Testis (tissue), 5 donors: ENCODE measurements at places on chromosomes 5 and 9.

DNA sequence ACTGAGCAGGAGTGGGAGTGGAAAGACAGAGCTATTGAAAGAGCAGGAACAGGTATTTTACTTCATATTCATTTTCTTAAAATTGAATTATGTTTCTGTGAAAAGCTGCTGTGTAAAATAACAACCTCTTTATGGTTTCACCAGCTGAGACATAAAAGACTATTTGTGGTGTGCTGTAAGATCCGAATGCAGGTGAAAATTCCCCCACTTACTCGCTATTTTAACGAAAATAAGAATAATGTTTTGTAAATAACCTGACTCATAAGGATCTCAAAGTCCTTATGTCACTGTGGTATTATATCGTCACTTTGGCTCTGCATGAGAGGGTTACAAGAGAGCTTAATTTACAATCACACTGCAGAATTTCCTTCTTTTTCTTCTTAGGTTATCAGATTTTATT is 65.3 kb upstream of the NFIB start:
- DNase-seq: no peak

GRCh38 chr9:36218411-36218901 is 27.7 kb downstream of the CLTA start:
- DNase-seq: no peak

DNA sequence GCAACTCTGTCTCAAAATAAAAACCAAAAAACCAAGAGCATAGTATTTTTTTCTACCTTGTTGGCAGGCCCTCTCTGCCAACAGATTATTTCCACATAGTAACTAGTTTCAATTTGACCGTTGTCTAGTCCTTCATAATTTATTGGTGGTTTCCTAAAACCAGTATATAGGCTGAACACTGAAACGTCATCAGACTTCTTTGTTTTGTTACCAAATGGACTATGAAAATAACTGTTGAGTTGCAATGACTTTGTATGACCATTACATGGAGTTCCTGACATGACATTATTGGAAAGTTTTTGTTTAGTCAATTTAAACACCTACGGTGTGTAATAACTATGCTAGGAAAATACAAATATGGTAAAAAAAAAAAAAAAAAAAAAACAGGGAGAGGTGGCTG is 1.7 kb downstream of the AGGF1 start:
- DNase-seq: no peak

- DNase-seq: peak; percentile 33
Measured at GRCh38 chr9:126664900-126665643, 51.3 kb downstream of the LMX1B start.

DNA sequence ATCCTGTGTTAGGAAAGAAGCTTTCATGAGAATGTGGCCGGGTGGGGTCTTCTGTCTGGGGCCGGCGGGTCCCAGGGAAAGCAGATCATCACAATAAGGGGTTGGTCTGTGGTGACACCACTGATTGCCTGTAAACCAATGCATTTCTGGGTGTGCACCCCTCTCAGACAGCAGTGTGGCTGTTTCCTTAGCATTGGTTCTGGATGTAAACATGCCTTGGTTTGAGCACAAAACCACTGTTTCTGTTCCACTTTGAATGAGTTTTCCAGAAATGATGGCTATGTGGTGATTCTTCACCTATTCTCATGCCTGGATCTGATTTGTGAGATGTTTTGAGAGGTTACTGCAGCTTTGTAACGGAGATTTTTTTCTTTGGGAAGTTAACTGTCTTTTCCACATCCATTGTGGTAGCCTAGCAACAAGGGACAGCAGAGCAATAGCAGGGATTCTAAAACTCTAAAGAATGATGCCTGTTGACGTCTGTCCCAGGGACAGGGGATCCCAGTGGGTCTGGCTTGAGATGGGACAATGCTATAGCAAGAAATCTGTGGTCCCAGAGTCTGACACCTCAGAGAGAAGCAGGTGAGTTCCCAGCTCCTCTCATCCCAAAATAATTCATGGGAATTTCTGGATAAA is at the start of gene CCDC192:
CCDC192 (plus strand) TSS at position 466 of the 636 bp plus-strand sequence; CDS start at position 521, 55 bp downstream.
- no peak for DNase-seq

- no peak for DNase-seq
Measured at GRCh38 chr9:77176106-77176505, 1.2 kb upstream of the VPS13A start.

- no peak for DNase-seq
Measured at GRCh38 chr5:113578091-113578490, 64.6 kb downstream of the YTHDC2 start.

GRCh38 chr9:82275258-82275927 is 286.8 kb downstream of the SPATA31D1 start:
- no peak for DNase-seq

DNA sequence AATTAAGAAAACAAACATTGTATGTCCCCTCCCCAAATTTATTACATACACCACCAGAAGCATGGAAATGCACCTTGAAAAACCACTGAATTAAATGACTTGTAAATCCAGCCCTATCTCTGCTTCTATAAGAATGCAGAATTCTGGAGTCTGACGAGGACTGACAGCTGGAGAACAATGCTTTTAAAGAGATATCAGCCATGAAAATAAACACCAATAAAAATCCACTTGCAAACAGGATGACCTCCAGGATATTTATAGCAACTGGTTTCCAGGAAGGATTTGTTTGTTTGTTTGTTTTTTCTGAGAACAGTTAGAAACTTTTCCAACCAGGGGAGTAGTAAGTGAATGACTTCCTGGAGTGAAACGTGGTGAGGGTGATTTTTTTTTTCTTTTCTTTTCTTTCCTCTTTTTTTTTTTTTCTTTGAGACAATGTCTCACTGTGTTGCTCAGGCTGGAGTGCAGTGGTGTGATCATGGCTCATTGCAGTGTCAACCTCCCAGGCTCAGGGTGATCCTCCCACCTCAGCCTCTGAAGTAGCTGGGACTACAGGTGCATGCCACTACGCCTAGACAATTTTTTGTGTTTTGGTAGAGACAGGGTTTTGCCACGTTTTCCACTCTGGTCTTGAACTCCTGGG is 38.7 kb upstream of the SLC36A1 start:
- DNase-seq: no peak

DNA sequence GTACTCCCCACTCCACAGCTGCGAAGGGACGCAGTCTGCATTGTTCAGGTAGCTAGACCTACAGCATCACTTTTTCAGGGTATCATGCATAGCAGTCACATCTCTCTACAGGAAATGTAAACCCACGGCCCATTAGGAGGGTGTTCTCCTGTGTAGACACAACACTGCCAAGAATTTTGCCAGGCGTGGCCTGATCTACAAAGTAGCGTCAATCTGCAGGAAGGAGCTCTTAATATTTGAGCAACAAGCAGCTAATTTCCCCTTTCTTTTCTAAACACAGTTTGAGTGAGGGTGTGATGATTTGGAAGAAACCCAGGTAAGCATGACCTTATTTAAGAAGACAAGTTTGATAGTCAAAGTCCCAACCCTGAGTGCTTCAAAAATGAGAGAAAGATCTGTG is 419.0 kb downstream of the GADD45G start:
- DNase-seq: no peak

DNA sequence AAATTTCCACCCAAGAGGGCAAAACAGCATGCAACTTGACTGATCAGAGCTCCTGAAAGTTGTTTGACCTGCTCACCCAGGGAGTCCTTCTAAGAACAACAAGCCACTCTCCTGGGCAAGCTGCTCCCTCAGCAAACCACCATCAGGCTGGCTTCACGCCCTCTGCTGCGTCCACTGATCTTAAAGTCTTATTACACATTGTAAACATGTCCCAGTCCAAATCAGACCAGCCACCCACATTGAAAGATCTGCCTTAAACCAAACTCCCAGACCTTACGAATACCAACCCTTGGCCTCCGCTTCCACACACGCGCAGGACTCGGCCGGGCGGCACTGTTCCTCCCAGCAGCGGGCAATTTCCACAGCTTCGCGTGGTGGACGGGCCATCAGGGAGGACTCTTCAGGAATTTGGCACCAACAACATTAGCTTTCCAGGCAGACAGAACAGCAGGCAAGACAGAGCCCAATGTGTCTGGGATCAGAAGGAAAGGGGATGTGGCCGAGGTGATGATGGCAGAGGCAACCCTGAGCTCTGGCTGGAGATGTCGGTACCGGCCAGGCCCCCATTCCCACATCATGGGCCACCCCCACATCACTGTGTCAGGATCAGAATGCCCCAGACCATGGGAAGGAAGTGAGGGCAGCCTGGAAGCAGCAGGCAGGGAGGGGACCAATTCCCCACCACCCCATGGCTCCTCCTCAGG is 56.8 kb downstream of the SEMA4D start:
- peak; percentile 34 for DNase-seq

GRCh38 chr5:172846249-172846648 is 12.2 kb downstream of the ERGIC1 start:
- DNase-seq: no peak

DNA sequence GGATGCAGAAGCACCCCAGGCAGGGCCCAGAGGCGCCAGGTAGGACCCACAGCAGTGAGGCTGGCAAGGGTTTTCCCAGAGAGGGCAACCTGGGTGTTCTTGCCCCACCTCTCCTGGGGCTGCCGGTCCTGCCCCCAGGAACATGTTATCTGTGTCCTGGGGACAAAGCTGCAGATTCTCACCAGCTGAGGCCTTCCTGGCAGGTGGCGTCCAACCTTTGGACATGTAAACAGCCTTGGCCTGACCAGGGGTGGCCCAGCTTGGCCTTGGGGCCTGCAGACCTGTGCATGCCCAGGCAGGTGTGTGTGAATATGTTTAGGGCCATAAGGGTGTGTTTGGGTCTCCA is 101.8 kb upstream of the LARP1 start:
- DNase-seq: no peak

DNA sequence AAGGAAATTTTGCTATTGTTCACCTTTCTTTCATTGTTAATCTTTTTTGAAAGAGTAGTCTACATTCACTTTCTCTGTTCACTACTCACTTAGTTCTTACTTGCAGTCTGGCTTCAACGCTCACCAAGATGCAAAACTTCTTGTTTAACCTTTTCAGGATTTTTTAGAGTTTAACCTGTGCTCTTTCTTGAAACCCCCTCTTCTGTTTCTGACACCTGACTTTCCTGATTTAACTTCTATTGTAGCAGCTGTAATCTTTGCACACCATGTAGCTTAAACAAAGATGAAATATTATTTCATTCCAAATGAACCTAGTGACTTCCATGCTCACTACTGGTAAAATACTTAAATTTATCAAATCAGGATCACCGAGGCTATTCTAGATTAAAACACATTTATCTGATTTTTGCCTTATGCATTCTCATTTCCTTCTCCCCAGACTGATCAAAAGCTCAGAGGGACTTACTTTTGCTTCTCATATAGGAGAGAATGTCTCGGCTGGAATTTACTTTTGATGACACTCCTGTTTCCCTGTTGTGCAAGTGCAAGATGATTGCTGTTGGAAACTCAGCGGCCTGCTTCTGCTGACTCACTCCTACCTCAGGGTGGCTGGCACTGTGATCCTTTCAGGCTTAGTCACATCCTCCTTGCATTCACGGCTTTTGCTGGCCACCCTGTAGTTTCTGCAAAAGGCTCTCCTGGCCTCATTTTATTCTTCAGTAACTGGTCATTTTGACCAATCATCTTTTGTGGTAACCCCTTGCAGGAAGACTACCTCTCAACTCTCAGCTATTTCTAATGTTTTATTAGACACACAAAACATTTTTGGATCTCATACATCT is 109.3 kb upstream of the IFNE start:
- DNase-seq: no peak

GRCh38 chr5:110865400-110866094 is 126.7 kb downstream of the SLC25A46 start:
- DNase-seq: peak; percentile 68

DNA sequence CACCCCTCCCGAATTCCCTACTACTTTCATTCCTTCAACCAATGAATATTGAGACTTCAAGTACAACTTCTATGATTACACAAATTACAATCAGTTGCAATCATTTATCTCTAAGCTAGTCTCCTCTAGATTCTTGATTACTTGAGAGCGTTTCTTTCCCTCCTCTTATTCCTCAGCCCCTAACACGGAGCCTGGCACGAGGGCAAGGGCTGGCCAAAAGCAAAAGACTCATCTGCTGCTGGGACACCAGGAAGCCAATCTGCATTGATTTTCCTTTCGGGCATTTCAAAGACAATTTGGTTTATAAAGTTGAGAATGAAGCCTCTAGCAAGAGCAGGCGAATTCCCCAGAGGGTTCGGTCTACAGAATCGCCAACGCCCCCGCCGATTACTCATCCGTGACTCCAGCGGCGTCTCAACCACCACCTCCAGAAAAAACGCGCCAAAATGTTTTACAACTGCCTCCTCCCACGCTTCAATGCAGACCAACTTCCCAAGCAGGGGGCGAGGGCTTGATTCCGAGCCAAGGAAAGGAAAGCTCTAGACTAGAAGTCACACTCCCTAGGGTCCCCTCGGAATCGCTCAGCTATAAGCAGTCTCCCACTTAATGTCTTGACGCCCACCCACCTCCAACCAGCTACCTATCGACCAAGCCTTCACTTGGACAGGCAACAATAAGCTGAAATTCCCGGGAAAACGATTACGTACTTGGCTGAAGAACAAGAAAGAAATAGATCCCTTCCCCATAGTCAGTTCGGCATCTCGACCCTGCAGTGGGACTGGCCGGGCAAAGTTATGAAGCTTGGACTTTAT is 1.5 kb downstream of the PCSK1 start:
- DNase-seq: no peak

- DNase-seq: no peak
Measured at GRCh38 chr9:135213566-135213965, 126.1 kb downstream of the OLFM1 start.

DNA sequence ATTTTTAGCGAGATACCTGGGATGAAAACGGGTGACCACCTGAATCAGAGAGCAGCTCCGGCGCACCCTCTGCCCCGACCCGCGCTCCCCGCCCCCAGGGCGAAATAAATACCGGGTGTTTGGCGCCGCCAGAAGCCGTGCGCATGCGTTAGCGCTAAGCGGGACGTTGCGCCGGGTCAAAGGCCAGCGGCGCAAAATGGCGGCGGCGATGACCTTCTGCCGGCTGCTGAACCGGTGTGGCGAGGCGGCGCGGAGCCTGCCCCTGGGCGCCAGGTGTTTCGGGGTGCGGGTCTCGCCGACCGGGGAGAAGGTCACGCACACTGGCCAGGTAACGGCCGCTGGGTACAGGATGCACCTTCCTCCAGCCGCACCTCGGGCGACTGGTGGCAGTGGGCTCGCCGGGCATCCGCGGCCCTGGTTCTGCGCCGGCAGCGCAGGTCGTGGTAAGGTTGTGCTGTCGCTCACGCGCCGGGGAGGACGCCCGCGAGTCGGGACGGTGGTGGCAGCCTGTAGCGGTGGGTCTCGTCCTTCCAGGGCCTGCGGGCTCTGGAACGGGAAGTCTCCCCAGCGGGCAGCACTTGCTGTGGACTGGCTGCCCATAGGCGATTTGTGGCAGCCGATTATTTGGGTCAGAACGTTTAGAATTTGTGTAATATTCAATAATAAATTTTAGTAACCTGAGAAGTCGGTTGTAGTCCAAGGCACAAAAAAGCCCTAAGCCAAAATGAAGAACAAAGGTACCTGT is at the start of gene NDUFS6:
NDUFS6 (plus strand) TSS at position 186 of the 745 bp plus-strand sequence; CDS start at position 197, 11 bp downstream.
- peak; percentile 87 for DNase-seq

DNA sequence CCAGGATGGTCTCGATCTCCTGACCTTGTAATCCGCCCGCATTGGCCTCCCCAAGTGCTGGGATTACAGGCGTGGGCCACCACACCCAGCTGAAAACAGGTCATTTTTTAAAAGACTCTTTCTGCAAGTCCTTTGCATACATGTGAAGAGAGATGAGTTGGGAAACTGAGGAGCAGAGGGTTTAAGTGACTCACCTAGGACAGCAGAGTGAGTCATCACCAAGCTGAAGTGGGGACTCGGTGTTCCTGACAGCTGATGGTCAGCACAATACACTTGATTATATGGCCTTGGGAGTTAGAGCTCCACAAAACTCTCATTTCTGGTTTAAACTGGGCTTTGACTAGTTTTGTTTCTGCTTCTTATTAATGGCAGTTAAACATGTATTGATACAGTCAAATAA is 38.1 kb upstream of the SSBP2 start:
- DNase-seq: no peak
